ENCODE measurements at places on chromosomes 6 and 20.

- peak; percentile 52 for DNase-seq
These were observed 9.6 kb upstream of the APCDD1L start for GRCh38 chr20:58524814-58525213.

DNA sequence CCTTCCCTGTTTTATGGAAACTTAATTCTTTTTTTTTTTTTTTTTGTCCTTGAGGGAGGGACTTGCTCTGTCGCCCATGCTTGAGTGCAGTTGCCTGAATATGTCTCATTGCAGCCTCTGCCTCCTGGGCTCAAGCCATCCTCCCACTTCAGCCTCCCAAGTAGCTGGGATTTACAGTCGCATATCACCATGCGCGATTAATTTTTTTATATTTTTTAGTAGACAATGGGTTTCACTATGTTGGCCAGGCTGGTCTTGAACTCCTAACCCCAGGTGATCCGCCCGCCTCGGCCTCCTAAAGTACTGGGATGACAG, 654 bp downstream of the TMEM14C start:
- DNase-seq = no peak

DNA sequence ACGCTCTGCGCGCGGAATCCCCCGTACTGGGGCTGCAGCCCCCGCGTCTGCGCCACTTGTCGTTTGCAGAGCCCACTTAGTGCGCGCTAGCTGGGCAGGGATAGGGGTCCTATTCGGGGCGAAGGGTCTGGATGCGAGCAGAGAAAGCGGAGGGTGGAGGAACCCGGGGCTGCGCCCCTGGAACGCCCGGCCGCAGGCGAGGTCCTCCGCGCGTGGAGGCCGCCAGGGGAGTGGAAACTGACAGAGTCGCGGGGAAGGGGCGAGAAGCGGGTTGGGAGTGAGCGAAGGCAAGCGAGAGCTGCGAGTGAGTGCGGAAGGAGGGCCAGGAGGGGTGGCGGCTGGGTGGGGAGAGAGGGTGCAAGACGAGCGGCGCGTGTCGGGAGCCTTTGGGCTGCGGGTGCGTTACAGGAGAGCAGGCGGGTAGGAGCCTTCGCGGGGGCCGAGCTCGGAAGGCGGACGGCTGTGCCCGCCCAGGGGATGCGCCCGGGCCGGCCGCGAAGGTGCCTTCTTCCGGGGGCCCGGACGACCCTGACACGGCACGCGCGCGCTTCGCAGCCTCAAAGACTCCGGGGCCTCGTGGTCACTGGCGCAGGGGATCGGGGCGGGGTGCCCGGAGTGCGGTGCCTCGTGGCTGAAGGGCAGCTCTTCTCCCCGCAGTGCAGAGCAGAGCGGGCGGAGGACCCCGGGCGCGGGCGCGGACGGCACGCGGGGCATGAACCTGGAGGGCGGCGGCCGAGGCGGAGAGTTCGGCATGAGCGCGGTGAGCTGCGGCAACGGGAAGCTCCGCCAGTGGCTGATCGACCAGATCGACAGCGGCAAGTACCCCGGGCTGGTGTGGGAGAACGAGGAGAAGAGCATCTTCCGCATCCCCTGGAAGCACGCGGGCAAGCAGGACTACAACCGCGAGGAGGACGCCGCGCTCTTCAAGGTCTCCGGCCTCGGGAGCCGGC, 1.2 kb downstream of the IRF4 start:
- no peak for DNase-seq

- no peak for DNase-seq
These were observed 569.8 kb downstream of the QKI start for GRCh38 chr6:163984124-163984936.

GRCh38 chr20:37907677-37908401, 4.9 kb downstream of the VSTM2L start:
- peak; percentile 69 for DNase-seq

DNA sequence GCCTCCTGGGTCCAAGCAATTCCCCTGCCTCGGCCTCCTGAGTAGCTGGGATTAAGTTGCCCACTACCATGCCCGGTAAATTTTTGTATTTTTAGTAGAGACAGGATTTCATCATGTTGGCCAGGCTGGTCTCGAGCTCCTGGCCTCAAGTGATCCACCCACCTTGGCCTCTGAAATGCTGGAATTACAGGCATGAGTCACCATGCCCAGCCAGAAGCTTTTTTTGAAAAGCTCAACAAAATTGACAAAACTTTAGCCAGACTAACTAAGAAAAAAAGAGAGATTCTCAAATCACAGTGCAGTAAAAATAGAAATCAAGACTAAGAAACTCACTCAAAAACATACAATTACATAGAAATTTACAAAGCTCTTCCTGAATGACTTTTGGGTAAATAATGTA, 420.6 kb downstream of the COL12A1 start:
- DNase-seq = no peak

GRCh38 chr6:145761584-145761983, 26.3 kb upstream of the EPM2A start:
- no peak for DNase-seq

DNA sequence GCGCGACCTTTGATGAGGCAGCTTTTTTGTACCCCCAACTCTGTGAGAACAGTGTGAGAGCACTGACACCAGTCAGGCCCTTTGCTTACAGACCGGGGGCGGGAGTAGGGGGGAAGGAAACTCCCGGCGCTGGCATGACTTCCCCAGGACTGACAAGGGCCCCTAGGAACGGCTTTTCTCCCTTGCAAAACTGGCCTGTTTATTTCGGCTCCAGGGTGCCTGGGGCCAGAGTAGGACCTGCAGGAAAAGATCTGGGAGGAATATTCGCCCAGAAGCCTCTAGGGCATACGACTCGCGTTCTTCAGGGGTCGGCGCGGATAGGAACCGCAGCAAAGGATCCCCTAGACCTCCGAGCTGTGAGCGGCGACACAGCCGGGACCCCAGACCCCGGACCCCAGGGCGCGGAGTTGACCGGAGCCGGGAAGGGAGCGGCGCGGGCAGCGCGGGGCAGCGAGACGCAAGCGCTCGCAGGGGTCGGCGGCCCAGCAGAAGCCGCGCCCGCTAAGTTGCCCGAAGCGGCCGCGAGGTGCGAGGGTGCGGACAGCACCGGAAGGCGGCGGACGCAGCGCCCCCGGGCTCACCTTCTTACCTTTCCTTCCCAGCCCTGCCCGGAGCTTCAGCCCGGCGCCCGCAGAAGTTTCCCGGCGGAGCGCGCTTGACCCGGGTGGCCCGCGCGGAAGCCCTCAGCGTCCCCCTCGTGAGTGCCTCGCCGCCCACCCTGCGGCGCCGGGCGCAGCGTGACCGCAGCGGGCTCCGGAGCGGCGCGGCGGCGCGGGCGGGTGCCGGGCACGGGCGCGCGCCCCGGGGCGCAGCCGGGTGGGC, at the start of gene POPDC3:
Gene POPDC3 (minus strand): TSS at position 771 of the 822 bp plus-strand sequence. CDS start 18,105 bp downstream, outside the sequence.
- no peak for DNase-seq

DNA sequence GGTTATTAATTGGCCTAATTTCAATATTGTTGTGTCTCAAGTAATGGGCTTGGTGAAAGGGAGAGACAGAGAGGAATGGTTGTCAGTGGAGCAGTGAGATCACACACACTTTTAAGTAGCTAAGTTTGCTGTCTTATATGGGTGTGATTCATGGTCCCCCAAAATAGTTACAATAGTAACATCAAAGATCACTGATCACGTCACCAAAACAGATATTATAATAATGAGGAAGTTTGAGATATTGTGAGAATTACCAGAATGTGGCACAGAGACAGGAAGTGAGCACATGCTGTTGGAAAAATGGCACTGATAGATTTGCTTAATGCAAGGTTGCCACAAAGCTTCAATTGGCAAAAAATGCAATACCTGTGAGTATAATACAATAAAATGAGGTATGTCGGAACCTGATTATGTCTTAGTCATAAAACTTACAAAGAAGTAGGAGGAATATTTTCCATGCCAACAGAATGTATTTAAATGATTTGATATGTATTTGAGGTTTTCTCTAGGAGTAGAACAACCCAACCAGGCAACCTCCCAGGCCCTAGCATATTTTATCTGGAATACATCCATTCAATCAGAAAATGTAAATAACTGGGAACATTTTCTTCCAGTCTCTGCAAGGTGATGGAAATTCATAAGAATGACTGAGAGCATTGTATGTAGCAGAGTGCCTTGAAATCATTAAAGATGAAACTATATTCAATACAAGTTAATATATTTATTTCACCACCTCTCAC, 167.8 kb downstream of the CARMIL1 start:
- DNase-seq = no peak

DNA sequence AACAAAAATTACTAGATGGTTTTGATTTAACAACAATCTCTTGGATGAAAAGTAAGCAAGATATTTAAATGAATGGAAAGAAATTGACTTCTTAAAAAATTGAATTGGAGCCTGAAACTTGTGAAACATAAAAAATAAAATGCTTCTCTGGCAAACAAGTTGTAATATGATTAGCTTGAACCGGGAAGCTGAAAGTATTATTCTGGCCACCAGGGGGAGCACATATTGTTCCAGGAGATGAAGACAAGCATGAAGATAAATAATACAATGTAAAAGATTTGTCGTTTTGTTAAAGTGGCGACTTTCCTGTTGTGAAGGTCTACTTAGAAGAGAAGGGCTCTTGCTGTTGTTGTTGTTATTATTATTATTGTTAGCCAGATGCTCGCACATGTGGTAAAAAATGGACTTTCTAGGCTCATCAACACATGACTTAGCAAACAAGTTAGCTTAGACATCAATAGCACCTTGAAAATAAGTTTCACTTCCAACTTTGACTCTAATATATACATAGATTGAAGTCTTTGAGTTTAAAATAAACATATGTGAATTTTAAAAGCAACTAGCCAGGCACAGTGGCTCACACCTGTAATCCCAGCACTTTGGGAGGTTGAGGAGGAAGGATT, 14.2 kb downstream of the PAX1 start:
- peak; percentile 12 for DNase-seq

- peak; percentile 72 for DNase-seq
These were observed 56.8 kb downstream of the KCNS1 start for GRCh38 chr20:45044084-45044573.

- no peak for DNase-seq
These were observed 114.3 kb upstream of the SYNCRIP start for GRCh38 chr6:85756982-85757381.

DNA sequence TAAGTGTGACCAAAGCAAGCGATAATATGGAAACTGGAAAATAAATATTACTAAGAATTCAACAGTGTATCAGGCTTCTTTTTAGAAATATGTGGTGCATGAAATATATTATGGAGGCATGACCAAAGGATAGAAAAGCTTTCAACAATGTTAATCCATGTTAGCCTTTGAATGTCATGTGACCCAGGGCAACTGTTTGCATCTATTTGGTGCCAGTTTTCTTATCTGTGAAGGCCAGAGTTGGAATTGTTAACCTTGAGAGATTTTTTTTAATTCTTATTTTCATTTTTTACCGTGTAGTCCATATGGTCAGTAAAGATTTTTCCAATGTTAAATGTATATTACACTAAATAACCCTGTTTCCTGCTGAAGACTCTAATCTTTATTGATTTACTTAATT, 411.1 kb downstream of the BCKDHB start:
- DNase-seq = no peak

DNA sequence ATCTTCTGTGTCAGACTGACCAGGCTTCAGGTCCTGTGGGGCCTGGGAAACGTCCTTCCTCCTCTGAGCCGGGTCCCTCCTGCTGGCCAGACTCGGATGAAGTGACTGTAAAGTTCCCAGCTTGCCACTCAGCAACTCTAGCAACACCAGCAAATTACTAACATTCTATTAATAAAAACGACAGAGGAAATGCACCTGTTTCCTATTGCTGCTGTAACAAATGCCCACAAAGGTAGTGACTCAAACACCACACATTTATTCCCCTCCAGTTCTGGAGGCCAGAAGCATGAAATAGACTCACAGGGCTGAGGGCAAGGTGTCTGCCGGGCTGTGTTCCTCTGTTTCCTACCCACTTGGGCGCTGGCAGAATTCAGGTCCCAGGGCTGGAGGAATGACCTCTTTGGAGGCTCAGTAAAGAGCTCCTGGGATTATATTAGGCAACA, 48.8 kb downstream of the CTCFL start:
- DNase-seq = no peak

DNA sequence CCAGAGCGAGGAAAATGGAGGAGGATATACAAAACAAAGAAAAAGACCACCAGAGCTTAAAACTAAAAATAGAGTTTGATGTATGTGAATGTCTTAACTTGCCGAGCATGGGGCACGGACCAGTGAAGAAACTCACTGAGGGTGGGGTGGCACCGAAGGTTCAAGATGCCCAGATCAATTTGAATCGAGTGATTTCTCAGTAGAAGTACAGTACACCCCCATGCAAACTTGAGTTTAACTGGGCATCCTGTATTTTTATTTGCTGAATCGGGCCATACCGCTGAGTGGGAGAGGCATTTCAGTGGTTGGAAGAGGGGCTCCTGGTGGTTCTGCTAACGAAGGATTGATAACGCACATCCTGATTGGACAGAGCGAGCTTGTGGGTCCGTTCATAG, 81.7 kb downstream of the ANKRD60 start:
- no peak for DNase-seq

DNA sequence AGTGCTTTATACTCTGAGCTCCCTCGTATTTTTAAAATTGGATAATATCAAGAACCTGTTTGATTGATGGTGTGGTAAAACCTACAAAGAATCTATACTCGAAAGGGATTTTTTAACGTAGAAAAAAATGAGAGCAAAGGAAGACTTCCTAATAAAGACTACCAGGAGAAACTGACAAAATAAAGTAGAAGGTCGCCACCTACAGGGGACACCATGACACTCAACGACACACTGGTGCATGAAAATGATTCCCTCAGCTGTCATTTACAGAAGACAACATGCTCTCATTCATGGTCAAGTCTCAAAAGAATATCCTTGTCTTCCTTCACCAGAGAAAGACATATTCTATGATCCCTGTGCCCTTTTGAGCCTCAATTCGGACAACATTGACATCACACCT, 10.1 kb upstream of the NHSL1 start:
- no peak for DNase-seq

GRCh38 chr6:71034563-71035345, 77.9 kb upstream of the B3GAT2 start:
- no peak for DNase-seq

DNA sequence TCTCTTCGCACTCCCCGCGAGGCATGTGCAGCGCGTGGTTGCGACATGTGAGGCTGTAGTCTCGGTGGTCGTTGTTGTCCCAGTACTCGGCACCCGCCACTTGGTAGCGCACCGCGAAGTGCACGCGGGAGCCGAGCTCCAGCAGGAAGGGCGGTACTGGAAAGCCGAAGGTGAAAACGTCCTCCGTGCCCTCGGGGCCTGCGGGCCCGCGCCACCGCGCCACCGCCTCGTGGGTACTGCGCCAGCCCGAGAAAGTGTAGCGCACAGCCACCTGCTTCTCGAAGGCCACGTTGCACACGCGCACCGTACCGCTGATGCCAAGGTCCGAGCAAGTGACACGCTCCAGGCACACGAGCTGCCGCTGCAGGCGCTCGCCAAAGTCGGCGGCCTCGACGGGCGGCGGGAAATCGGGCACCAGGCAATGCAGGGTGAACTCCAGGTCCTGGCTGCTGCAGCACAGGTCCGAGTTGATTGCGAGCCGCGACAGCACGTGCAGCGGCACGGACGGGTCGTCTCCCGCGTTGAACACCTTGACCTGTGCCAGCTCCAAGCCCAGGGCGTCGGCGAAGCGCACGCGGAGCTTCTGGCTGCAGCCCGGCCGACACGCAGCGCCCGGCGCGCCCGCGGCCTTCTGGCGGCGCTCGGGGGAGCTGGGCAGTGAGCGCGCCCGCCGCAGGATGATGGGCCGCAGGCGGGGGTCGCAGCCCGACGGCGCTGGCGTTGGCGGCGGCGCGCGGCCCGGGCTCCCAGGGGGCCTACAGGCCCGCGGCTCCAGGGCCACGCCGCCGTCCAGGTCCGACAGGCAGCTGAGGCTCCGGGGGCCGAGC, 840 bp downstream of the PPP1R3D start:
- DNase-seq = no peak
